ENCODE measurements at places on chromosomes 2 and 18. TPM values are rescaled to one million over a fixed set of nuclear protein-coding genes. Genes with fewer than 3 reads are reported as not detected.

TBR1 gene
- not detected for total RNA-seq

SERPINB13 gene
- total RNA-seq, result not detected

- DNase-seq, result no peak
Observed at GRCh38 chr2:176424746-176425145, 155.5 kb downstream of the MTX2 start.

DNA sequence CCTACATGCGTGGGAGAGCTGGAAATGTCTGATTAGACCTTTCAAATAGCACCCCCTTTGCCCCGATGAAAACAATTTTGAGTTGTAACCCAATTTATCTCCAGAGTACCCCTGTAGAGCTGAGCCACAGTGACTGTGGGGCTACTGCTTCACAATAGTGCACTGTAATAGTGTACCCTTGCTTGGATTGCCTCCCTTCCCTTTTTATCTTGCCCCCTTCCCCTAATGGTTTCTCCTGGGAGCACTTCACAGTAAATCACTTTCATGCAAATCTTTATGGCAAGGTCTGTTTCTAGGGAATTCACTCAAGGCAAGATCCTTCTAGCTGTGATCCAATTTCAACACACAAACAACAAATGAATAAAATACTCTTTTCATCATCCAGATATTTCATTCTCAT lies 687.6 kb downstream of the MBD2 start:
- DNase-seq, result no peak

GRCh38 chr2:159744363-159744762 lies 32.1 kb downstream of the MARCHF7 start:
- DNase-seq, result no peak

DNA sequence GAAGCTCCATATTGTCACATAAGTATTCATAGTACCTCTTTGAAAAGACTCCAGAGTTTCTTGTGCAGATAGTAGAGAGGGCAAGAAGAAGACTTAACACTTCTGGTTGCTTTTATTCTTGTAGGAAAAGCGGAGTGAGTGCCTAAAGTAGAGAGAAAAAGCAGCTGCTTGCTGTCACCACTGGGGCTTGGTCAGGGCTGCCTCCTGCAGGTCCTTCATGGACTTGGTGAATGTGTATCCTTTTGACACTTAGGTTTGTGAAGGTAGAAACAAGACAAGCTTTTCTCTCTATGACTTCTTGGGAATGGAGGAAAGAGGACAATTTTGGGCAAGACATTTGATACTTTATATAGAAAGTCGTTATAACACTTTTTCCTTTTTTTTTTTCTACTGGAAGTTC lies 312.8 kb upstream of the FANCL start:
- no peak for DNase-seq

DNA sequence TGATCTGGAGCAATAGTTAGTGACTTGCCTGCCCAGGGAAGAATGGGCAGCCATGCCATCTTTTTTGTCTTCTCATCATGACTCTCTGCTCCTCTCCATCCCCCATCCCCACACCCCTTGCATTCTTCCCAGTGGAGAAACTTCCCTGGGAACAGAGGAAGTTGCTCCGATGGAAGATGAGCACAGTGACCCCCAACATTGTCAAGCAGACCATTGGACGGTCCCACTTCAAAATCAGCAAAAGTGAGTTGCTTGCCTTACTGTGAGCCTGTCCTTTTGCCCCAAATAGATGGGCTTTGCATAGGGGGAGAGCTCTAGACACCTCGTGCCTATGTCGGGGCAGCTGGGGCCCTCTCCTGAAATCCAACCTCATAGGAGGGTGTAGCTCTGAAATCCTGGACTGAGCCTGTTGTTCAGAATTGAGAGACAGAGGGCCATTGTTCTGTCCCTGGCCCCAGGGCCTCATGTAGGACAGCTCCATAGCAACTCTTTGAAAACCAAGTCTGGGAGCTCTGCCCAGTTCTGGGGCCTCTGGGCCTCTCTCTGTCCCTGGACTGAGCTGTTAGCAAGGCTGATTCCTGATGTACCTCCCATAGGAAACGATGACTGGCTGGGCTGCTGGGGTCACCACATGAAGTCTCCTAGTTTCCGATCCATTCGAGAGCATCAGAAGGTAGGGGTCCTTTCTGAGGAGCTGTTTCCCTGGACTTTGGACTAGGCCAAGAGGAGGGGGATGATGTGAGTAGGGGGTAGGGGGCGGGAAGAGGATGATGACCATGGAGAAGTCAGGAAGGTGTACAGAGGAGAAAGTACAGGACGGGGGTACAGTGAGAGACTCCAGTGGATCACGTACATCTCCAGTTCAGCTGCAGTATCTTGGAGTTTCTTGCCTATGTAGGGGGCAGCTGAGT lies 35.2 kb downstream of the TTLL4 start:
- no peak for DNase-seq

Data from ascending aorta (tissue), 2 donors.